ENCODE measurements at places on chromosomes 7 and 10.

DNA sequence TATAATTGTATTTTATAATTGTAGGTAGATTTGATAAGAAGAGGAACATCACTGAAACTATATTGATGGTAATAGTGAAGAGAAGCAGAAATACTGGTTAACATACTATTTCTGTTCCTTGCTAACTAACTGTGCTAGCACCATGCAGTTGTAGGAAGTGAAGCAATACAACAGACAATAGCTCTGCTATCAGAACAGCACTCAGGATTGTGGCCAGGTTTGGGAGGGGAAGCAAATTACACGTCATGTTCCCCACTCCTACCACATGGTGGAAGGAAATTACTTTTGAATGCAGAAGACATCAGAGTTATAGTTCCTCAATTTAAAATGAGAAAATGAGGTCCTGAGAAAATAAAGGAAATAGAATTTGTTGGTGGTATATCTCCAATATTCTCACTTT, 151.1 kb downstream of the DGKB start:
- no peak for DNase-seq

DNA sequence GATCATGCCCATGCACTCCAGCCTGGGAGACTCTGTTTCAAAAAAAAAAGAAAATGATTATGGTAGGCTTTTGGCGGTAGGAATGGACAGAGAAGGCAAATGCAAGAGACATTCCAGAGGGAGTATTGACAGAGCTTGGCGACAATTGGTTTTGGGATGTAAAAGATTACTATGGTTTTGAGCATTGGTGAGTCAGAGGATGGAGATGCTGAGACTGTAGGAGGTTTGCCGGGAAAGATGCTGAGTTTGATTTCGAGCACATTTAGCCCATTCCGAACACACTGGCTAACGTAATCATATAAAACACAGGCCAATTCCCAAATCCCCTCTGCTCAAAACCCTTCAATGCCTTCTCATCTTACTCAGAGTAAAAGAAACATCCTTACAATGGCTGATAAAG, 161.6 kb upstream of the MKLN1 start:
- DNase-seq, result no peak

GRCh38 chr10:58319599-58319998, 15.2 kb upstream of the UBE2D1 start:
- DNase-seq, result no peak

- no peak for DNase-seq
Observed at GRCh38 chr7:157601530-157601929, 264.7 kb downstream of the DNAJB6 start.

- DNase-seq, result no peak
Observed at GRCh38 chr7:158700008-158700407, 4.6 kb downstream of the NCAPG2 start.

- no peak for DNase-seq
Observed at GRCh38 chr7:17625043-17625442, 315.3 kb downstream of the SNX13 start.

- DNase-seq, result no peak
Observed at GRCh38 chr7:115680921-115681320, 349.6 kb downstream of the TFEC start.

- DNase-seq, result no peak
Observed at GRCh38 chr10:101451261-101451660, 97.3 kb downstream of the BTRC start.

DNA sequence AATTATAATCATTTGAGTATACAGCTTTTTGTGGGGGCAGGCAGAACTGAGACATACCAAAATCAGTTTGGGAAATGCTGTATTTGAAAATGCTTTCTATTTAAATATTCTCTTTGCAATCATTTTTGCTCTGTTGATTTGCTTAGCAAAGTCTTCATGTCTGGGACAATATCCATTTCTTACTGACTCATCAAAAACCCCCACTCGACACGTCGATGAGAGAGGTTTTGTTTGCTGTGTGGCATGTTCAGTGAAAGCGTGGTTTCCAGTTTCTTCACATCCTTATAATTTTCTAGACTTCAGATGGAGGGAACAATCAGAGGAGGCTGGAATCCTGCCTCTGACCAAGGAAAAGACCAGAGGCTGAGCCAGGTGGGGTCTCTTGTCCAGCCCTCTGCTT, 28.9 kb downstream of the HTRA1 start:
- DNase-seq, result no peak

DNA sequence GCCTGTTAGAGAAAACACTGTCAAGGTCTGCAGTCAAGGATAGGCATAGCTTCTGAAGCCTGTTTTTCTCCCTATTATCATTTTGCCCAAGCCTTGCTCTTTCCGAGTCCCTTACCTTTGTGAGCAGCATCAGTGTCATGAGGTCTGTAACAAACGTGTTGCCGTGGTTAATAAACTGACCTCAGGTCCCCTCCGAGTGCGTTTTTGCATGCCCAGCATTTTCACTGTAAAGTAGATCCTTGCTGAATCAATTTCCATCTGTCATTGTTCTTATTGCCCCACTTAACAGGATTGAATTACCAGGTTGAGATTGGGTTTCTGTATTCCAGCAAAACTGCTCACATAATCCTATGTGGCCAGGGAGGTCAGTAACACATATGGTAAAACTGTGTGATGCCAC, 110.3 kb downstream of the ZNF248 start:
- no peak for DNase-seq

DNA sequence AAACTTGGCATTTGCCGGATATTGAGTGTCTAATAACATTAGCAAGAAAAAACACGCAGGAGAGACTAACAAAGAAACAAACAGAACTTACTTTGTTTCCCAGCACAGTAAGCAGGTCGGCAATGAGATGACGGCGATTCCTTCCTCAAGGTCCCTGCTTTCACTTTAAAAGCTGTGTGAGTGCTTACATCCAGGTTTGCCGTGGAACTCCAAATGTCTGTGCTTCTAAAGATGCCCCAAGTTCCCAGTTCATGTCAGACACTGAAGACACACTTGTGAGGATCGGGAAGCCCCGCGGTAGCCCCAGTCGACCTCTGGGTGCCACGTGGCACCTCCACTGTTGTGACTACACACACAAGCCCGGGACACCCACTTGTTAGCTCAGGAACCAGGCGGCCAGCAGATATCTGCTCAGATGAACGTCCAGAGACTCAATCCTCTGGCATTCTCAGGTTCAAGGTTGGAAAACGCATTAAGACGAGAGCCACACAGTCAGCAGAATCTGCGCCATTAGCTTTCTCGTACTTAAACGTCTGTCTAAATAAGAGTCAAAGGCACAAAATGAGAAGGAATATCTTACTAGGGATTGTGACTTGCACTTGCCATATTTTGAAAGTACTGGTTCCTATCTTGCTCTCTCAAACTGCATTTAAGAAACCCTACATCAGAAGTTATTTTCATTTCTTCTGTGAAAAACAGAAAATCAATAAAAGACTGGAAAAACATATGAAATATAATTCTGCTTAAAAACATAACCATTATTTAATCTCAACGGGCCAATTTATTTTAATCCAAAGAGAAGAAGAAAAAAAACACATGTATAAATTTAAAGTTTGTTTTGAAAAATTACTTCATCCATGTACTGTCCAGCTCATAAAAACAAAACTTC, 207.6 kb upstream of the KLF14 start:
- peak; percentile 63 for DNase-seq

DNA sequence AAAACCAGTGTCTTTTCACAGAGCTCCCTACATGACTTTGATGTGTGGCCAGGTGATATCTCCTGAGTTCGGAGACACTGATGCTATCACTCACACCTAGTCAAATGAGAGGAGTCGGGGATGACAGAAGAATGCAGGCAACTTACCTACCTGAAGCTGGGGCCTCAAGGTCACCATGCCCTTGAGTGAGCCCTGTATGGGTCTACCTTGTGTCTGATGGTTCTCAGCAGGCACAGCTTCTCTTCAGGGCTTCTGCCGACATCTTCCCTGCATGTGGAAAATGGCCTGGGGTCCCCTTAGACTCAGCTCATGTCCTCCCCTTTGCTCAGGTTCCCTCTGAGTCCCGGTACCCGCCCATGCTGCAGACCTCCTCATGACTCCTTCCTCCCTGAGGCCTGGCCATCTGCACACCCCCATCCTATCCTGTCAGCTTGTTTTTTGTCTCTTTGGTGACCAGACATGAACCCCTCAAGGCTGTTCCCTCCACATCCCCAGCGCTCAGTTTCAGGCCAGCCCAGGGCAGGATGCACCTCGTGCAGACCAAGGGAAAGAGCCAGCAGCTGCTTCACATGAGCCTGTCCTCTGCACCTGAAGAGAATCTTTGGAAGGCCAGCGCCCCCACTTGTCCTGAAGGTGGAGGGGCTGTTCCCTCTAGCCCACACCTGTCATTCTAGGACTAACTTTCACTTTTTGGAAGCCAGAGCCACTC, 74.6 kb upstream of the GDF10 start:
- no peak for DNase-seq

DNA sequence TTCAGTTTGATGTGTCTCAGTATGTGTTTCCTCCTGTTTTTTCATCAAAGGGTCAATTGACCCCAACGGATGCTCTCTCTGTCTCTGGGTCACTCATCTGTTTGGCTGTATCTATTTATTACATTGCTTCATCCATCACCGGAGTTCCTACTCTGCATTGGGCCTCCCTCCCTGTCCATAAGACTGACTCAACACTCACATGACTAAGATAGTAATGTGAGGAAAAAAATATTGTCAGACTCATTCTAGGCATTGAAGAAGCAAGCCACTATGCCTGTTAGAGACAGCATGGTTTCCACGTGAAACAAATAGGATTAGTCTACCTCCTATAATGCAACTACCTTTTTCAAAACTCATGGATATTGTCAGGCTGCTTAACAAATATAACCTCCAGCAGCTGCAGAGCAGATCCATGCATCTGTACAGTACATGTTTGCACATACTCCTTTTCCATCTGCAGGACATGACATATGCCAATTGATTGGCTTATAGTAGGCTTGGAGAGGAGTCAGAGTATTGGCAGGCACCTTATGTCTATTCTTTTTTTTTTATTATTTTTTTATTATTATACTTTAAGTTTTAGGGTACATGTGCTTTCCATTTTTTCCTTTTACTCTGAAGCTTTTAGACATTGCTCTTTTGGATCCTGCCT, 275.2 kb downstream of the LRRTM3 start:
- no peak for DNase-seq

- DNase-seq, result no peak
Observed at GRCh38 chr10:37947526-37947925, 28.9 kb downstream of the ZNF25 start.

GRCh38 chr7:112147793-112148361, 58.3 kb downstream of the DOCK4 start:
- DNase-seq, result peak; percentile 55

- peak; percentile 59 for DNase-seq
Observed at GRCh38 chr10:86333826-86334487, 32.6 kb downstream of the GRID1 start.

- DNase-seq, result no peak
Observed at GRCh38 chr10:81179805-81180452, 642.2 kb downstream of the SH2D4B start.

- no peak for DNase-seq
Observed at GRCh38 chr10:17233286-17233991, 5.4 kb downstream of the VIM start.

DNA sequence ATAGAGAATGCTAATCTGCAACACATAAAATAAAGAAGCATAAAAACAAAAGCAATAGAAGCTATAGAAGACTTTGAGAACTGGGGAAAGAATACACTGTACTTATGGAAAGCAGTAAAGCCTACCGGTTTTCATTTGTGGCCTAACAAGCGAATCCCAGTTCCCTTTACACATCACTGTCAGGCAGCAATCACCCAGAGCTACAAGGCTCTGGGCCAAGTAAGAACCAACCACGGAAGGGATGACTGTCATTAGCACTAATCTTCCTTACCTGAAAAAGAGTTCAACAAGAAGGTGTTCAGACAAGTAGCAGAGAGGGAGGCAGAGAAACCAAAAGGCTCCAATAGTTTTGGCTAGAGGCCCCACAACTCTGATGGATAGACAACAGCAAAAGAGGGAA, 15.0 kb downstream of the CCDC6 start:
- DNase-seq, result no peak

GRCh38 chr10:70603449-70603801, 884 bp upstream of the PRF1 start:
- DNase-seq, result no peak

GRCh38 chr7:151384776-151385625, 24.8 kb downstream of the WDR86 start:
- peak; percentile 29 for DNase-seq

DNA sequence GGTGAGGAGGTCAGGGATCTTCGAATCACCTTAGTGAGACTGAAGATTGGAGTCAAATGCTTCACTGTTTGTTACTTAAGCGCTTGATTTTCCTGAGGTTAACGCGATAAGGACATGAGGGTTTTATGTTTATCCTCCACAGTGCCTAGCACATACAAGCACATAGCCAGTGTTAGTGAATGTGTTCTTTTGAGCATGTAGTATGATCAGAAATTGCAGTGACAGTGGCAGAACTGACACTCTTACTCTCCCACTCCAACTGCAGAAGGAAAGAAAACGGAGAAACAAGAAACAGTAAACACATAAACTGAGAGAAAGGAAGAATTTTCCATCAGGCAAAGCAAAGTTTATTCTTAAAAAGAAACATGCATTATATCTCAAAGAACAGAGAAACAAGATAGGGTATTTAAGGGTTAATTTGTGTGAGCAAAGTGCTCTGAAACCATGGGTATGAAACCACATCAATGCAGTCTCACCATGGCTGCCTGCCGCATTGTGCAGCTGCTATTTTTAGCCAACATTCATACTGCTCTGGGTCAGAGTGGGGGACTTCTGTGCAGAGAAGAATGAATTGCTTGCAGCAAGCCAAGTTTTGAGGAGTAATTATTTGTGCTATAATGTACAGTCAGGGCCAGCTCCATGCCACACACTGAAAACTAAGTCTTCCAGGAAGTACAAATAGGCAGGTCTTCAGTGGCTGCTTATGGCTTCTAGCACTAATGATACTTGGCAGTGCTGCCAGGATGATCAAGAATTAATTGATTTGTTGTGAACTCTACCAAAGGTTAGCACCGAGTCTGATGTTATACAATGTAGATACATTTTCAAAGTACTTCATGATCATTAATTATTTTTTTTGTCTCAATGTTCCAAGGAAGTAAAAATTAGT, 152.0 kb downstream of the MACC1 start:
- DNase-seq, result no peak

DNA sequence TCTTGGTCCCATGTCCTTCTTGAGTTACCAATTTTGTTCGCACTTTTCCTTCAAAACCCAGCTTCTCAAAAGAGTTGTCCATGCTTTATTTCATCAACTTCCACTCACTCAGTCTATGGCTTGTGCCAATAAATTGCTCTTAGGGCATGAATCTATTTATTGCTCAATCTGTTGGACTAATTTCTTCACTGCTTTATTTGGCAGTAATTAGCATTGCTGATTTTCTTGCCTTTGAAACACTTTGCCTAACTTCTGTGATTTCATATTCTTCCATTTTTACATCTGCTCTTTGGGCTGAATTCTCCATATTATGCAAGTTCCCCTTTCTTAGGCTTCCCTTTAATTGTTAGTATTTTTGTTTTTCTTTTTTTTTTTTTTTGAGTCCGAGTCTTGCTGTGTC, 16.8 kb downstream of the DLD start:
- DNase-seq, result no peak
